Hippocampal formation (tissue), 2 donors: ENCODE measurements at places on chromosomes 3 and 15.
A peak's percentile ranks its signal among the peaks of the same experiment; 100 is the strongest.

- no peak for DNase-seq
Observed at GRCh38 chr15:68218847-68219798, 10.4 kb downstream of the CLN6 start.

DNA sequence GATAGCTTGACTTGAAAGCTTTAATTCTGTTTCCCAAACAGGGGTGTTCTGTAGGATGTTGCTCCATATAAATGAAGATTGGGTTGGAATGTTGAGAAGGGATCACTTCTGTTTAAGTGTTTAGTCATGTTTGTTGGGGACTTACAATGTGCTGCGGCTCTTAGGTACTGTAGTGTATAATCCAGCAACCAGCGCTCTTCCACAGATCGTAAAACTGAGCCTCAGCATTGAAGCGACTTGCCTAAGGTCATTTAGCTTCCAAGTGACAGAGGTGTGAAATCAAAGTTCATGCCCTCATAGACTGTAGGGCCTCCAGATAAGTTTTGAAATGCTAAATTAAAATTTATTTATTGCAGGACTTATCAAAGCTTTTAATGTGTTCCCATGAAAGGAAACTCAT, 1.8 kb downstream of the MKRN2 start:
- no peak for DNase-seq

GRCh38 chr3:150235799-150236198, 172.3 kb upstream of the TSC22D2 start:
- no peak for DNase-seq

- DNase-seq, result peak; percentile 18
Observed at GRCh38 chr3:50737906-50738598, 63.3 kb downstream of the DOCK3 start.

- DNase-seq, result no peak
Observed at GRCh38 chr3:63656786-63657185, 4.3 kb downstream of the SNTN start.

DNA sequence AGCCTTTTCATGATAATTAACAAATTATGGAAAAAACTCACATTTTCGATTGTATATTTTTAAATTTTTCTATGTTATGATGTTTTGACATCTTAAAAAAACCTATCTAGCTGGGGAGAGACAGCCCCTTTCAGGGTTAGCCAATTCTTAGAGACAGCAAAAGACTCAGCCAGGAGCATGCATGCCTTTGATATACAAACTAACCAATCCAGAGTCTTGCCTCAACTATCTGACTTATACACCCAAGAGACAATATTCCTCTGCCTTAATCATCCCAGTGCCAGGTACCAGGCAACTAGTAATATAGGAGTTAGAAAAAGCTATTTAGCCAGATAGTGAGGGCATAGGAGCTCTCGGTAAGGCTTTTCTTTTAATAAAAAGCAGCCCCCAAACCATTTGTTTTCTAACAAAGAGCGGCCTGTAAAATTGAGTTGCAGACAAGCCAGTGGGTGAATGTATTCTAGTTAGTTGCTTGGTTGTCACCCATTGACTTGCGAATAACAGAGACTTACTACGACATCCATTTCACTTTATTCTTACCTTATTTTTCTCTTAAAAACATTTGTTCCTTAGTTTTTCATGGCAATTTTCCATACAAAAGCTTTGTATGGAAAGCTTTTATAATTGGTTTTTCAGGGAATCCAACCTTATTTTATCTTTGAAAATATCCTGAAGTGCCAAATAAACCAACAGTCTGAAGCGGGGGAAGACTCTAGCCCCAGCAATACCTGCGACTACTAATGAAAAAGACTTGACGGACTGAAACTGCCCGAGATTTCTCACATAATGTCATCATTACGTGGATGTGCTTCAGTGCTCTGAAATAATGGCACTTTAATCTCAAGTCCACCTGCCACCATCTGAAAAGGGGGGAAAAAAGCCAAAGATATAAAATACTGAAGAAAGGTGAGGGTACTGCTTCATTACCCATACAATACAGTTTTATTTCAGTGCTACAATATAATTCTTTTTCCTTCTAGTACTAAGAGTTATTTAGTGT, 64.6 kb upstream of the ATP2C1 start:
- DNase-seq, result no peak

DNA sequence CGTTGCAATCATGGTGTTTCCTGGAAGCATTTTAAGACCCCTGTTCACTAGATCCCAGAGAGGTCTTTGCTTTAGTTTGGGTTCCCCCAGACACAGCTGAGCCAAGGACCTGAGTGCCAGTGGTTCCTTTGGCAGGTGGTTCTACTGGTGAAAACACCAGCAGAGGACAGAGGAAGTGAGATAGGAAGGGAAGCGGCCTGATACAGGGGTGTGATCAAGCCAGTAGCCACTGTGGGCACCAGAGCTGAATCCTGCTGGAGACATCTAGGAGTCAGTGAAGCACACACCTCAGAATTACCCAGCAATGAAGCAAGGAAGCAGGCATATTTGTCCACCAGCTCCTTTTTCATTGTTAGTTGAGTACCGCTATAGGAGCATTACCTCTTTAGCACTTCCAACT, 243.2 kb upstream of the NR2E3 start:
- DNase-seq, result no peak

DNA sequence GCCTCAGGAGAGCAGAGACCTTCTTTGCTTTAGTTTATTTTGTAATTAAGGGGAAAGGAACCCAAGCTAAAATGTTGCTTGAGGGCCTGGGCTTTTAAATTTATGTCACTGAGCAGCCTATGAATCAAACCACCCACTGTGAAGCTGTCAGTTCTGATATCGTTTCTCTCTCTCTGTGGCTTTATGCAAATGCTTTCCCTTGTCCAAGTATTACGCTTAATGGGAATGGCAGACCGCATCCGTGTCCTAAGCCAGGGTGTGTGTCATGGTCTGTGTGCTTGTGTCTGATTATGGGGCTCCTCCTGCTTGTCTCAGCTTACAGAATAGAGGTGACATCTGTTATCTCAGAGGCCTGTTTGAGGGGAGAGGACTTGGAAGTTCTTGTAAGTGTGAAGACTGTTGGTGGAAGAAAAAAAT, 82.4 kb downstream of the EBLN2 start:
- no peak for DNase-seq

GRCh38 chr15:87753539-87753938, 503.0 kb downstream of the NTRK3 start:
- DNase-seq, result no peak

DNA sequence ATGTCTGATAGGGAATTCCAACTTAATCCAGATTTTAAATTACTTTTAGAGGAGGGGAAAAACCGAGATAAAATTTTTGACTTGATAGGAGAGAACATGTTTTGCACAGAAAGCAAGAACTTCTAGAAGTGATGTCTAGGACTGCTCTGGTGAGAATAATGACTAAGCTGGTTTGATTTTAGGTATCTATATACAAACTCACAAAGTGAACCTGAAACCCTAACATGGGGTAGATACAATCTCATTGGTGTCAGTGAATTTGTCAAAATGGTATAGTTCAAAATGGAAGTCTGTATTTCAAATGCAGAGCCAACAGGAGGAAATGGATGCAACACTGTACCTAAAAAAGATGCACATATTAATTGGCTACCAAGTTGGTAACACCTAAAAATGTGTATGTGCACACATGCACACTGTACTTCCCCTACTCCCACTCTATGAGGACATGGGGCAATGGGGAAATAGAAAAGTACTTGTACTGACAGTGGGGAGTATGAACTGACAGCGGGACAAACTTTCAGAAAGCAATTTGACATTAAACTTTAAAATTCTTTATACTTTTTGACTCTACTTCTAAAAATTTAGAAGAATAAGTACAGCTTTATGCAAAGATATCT, 53.0 kb downstream of the NR1I2 start:
- DNase-seq, result no peak

DNA sequence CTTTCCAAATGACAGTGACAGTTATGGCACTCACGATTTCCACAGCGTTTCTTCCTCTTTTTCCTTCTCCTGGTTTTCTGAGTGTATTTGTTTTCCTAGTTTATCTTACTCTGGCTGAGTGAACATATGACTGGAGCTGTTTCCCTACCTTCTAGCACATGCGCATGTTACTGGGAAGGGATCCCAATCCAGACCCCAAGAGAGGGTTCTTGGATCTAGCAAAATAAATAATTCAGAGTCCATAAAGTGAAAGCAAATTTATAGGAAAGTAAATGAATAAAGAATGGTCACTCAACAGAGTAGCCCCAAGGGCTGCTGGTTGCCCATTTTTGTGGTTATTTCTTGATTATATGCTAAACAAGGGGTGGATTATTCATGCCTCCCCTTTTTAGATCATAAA, 23.8 kb downstream of the METTL6 start:
- DNase-seq, result no peak

GRCh38 chr15:53511175-53511574, 248.3 kb downstream of the WDR72 start:
- DNase-seq, result no peak

DNA sequence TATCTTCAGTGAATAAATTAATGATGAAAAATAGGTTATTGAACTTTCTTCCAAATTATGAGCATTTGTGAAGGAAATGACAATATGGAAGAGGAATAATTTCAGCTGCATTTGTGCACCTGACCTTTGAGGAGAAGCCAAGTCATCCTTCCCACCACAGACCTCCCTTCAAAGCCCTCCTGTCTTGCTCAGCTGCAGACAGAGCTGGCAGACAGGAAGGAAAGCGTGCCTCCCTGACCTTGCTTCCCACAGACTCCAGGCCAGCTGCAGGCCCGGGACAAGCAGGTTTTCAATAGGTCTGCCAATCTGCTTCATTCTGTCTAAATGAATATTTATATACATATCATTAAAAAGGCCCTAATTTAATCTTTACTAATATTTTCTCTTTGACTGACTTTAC, 152.9 kb upstream of the RBMS3 start:
- no peak for DNase-seq

DNA sequence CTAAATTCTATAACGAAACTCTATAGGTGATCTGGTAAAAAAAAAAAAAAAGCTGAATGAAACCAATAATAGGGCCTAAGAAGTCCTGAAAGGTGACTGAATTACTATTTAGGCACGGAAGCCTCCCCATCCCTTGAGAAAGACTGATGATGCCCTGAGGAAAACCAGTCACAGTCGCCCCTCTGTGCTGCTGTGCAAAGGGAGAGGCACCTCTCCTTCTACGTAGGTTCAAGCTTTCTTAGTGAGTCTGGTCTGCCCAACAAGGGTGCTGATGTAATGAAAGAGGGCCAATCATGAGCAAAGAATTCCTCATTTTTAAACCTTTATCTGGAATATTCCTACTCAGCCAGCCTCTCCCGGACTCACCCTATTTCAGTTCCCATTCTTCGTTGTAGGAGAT, 11.9 kb downstream of the NPHP3 start:
- DNase-seq, result no peak

DNA sequence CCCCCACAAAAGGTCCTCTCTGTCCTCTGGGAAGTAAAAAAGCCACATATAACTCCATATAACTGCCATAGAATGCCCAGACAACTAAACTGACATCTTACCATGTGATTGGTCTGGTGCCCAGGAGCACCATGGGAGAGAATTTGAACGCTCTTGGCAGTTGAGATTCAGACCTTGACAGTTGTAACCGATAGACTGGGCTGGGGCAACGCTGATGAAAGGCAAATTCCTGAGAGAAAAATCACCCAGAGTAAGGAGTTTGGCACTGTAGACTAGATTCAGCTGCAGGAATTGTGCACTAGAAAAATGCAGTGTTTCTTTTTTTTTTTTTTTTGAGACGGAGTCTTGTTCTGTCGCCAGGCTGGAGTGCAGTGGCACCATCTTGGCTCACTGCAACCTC, 240.5 kb downstream of the SOX2 start:
- no peak for DNase-seq

GRCh38 chr3:139935866-139936817, 1.2 kb downstream of the CLSTN2 start:
- DNase-seq, result no peak

GRCh38 chr3:6392123-6392522, 468.8 kb upstream of the GRM7 start:
- DNase-seq, result no peak

- DNase-seq, result no peak
Observed at GRCh38 chr15:56767315-56767714, 34.0 kb upstream of the ZNF280D start.

- DNase-seq, result no peak
Observed at GRCh38 chr3:18716821-18717220, 291.7 kb upstream of the SATB1 start.

GRCh38 chr3:53196575-53197407, 35.8 kb downstream of the PRKCD start:
- no peak for DNase-seq

DNA sequence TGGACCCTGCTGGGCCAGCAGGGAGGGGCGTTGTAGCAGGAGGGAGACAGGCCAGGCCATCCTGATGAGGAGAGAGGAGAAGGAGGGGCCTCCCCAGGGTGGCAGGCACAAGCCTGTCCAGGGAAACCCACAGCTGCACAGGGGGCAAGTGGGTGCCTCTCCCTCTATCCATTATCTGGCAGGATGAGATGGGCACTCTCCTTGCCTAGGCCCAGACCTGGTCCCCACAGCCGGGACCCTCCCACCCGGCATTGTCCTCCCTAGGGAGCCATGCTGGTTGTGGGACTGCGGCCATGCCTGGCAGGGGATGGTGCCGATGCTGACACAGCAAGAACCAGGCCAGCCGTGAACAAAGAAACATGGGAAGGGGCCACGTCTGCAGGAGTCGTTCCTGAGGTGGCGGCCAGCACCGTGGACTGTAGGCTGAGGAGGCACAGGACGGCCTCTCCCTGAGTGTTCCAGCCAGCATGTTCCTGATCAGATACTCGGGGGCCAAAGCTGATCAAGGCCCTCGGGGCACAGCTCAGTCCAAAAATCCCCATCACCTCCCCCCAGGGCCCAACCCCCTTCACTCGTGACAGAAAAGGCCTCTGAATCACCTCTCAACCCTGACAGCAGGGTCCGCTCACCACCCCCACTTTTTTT, 19.2 kb upstream of the CYP11A1 start:
- DNase-seq, result no peak
